ENCODE measurements at places on chromosomes 2 and 18. TPM values are rescaled to one million over a fixed set of nuclear protein-coding genes. Genes with fewer than 3 reads are reported as not detected.
A peak's percentile ranks its signal among the peaks of the same experiment; 100 is the strongest.

UGT1A3 gene
- 9.0 TPM for total RNA-seq

GRCh38 chr2:112772322-112772721 is 7.9 kb upstream of the CKAP2L start:
- no peak overlapping the region for H3K4me3 ChIP-seq
- H3K36me3 ChIP-seq: no peaks in the 10 kb centered on the region
- H3K27me3 ChIP-seq: no peaks in the 10 kb centered on the region
- H3K4me1 ChIP-seq: peaks cover 8% of the 10 kb centered on the region
- H3K27ac ChIP-seq: no peak overlapping the region
- no peak for DNase-seq

RNU2-63P gene
- total RNA-seq: not detected

- H3K36me3 ChIP-seq: no peaks in the 10 kb centered on the region
- DNase-seq: no peak
- no peaks in the 10 kb centered on the region for H3K4me1 ChIP-seq
- H3K4me3 ChIP-seq: no peak overlapping the region
- no peak overlapping the region for H3K27ac ChIP-seq
These were observed 102.7 kb downstream of the CALCRL start for GRCh38 chr2:187345338-187345737.

- no peak for DNase-seq
- peaks cover 52% of the 10 kb centered on the region for H3K4me1 ChIP-seq
- H3K27me3 ChIP-seq: no peaks in the 10 kb centered on the region
- peak overlapping the region; percentile 67 for H3K27ac ChIP-seq
- H3K36me3 ChIP-seq: no peaks in the 10 kb centered on the region
These were observed 107.3 kb upstream of the ZFP36L2 start for GRCh38 chr2:43333656-43334144.

COL4A4 gene
- 1.9 TPM for total RNA-seq

DNA sequence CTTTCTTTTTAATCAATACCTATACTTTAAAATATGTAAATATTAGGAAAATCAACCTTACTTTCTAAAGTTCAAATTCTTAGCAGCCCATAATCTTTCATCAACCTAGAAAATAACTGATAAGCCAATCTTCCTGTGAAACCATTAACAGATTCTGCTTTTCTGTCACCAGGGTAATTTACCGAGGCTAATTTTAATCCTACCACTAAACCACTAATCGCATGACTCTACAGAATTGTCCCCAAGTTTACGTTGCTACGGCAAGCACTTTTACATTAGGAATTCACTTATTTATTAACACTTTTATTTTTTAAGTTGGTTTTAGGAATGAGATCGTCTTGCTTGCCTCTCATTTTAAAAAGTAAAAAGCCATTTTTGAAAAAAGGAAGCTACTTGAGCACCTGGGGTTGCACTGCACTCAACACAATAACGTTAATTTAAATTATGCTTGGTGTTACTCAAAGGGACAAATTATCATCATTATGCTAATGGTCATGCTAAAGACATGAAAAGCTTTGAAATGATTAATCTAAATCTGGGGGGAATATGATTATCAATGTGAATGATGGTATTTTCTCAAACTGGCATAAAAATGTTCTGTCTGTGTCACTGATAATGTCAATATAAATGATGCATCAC is 10.2 kb downstream of the ZNF516 start:
- no peak overlapping the region for H3K27ac ChIP-seq
- H3K4me1 ChIP-seq: peaks cover 33% of the 10 kb centered on the region
- H3K27me3 ChIP-seq: no peaks in the 10 kb centered on the region
- no peak overlapping the region for H3K4me3 ChIP-seq
- DNase-seq: no peak

DNA sequence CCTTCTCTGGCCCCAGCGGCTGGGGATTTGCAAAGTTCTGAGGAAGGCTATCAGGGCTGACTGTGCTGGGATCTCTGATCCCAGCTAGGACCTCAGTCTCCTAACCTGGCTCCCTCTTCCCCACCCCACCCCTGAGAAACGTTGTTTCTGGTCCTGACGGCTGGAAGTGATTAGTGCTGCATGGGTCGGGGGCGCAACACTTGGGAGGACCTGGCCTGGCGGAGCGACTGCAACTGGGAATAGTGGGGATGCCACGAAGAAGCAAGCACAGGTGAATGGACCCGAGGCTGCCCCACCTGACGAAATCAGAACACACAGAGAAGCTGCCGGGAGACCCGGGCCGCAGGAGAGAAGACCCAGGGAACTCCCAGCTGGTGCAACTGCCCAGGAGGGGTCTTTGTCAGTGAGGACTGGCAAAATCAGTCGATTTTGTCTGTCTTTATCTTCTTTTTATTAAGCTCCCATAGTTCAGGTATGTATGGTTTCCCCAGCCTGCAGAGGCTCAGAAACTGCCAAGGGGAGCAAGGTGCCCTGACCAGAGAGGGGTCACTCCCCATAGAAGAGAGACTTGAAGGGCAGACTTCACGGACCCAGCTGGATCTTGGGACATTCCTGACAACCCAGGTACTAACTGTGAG is 656 bp upstream of the LBX2 start:
- H3K4me1 ChIP-seq: peaks cover 66% of the 10 kb centered on the region
- no peak overlapping the region for H3K27ac ChIP-seq
- H3K27me3 ChIP-seq: peaks cover 77% of the 10 kb centered on the region
- H3K4me3 ChIP-seq: peak overlapping the region; percentile 40
- H3K36me3 ChIP-seq: peaks cover 5% of the 10 kb centered on the region
- no peak for DNase-seq

GRCh38 chr2:129813404-129813803 is 166.1 kb upstream of the RAB6C start:
- no peak overlapping the region for H3K4me3 ChIP-seq
- no peaks in the 10 kb centered on the region for H3K27me3 ChIP-seq
- DNase-seq: no peak
- H3K4me1 ChIP-seq: no peaks in the 10 kb centered on the region
- no peaks in the 10 kb centered on the region for H3K36me3 ChIP-seq
- no peak overlapping the region for H3K27ac ChIP-seq

DNA sequence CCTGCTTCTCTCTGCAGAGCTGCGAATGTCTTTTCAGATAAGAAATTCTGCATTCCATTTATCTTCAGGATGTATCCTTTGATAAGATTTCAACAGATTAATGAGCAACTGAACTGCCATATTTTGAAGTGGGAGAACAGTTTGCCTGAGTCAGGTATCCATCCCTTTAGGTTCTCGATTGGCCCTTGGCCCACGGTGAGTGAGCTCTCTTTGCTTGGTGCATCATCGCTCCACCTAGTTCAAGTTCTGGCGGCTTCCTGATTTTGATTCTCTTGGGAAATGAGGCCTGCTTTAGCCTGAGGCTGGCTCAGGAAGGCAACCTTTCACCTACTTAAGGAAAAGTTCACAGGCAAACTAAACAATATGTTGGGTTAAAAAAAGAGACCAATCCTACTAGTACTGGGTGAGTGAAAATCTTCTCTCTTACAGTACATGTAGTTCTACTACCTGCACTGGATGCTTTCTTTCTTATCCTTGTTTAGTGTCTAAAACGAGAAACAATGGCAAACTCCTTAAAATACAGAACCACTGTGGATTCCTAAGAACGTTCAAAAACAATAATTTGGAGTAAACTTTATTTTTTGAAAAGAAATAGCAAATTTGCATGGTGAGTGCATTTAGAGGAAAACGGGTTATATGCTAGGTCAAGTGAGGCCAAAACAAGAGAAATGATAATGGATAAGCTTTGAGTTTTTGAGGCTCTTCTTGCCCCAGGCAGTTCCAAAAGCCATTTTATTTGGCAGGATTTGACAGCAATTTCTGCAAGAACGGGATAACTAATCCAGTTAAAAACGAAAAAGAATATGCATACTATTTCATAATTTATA is 837 bp upstream of the ACSL3 start:
- H3K4me3 ChIP-seq: peak overlapping the region; percentile 91
- H3K27ac ChIP-seq: peak overlapping the region; percentile 97
- peak; percentile 68 for DNase-seq
- H3K4me1 ChIP-seq: peaks cover 17% of the 10 kb centered on the region
- no peaks in the 10 kb centered on the region for H3K36me3 ChIP-seq

AQP12A gene
- not detected for total RNA-seq

ABCB11 gene
- total RNA-seq: 0.58 TPM

DNA sequence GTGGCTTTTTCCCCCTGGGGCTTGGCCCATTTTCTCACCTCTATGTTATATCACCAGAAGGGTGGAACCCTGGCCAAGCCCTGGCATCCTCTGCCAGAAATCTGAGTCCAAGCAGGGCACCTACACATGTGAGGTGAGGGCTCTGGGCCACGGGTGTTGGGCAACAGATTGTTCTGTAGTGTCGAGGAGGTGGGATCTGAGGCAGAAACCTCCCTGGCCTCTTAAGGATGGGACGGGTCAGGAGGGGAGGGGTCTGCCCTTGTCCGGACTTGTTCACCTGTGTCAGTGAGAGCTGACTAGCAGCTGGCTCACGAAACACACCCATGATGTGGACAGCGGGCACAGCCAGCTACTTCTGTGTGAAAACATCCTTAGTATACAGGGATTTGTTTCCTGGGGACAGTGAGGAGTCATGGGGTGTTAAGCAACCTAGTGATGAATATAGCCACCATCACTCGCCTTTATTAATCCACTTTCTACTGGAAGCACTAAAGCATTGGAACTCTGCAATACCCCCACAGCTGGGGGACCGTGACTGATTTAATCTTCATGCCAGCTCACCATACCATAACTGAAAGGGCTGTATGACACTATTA is 35.6 kb downstream of the EPAS1 start:
- H3K4me1 ChIP-seq: peaks cover 44% of the 10 kb centered on the region
- H3K27ac ChIP-seq: no peak overlapping the region

CRYGA gene
- not detected for total RNA-seq

DNA sequence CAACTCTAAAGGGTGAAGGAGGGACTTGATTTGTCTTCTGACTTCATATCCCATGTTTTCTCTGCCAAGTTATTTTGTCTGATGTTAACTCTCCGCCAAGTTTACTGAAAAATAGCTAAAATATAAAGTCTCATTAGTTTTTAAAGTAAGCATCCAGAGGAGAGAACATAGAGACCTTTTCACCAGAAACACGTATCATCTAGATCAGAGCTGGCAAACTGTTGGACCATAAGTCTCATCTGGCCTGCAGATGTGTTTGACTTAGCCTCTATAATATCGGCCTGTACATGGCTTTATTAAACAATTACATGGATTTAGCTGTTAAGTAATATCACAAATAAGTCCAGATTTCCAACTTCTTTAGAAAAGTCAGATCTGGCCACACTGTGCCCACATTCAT is 182.6 kb downstream of the PLCL1 start:
- H3K4me1 ChIP-seq: peaks cover 18% of the 10 kb centered on the region
- H3K27me3 ChIP-seq: no peaks in the 10 kb centered on the region
- no peak for DNase-seq
- no peak overlapping the region for H3K4me3 ChIP-seq
- H3K27ac ChIP-seq: no peak overlapping the region

IL36G gene
- not detected for total RNA-seq

SLC11A1 gene
- 14.5 TPM for total RNA-seq

DNA sequence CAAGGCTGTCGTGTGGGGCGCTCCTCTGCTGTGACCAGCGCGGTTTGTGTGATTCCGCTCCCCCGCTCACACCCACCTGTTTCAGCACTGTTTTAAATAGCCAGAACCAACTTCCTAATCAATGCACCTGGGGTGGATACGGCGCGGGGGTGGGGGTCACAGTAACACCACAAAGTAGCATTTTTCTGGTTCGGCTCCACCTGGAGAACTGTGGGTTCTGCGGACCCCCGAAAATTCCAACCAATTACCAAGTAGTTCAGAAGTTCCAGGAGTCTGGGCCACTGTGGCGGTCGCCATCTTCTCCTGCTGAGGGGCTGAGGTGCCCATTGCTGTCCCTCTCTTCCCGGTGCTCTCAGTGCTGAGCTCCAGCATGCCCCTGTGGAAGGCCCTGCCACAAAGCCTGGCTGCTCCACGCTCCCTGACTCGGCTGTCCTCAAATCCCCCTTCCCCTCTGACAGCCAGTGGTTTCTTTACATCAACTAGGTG is 79.4 kb downstream of the GFPT1 start:
- peak overlapping the region; percentile 74 for H3K27ac ChIP-seq
- H3K4me3 ChIP-seq: peak overlapping the region; percentile 53
- peaks cover 29% of the 10 kb centered on the region for H3K4me1 ChIP-seq
- peaks cover 6% of the 10 kb centered on the region for H3K27me3 ChIP-seq
- no peaks in the 10 kb centered on the region for H3K36me3 ChIP-seq

DNA sequence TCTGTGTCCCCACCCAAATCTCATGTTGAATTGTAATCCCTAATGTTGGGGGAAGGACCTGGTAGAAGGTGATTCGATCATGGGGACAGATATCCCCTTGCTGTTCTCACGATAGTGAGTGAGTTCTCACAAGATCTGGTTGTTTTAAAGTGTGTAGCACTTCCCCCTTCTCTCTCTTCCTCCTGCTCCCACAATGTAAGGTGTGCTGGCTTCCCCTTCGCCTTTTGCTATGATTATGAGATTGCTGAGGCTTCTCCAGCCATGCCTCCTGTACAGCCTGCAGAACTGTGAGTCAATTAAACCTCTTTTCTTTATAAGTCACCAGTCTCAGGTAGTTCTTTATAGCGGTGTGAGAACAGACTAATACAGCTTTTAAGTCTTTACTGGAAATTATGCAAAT is 193.3 kb upstream of the RBBP8 start:
- H3K36me3 ChIP-seq: no peaks in the 10 kb centered on the region
- H3K4me1 ChIP-seq: no peaks in the 10 kb centered on the region
- no peaks in the 10 kb centered on the region for H3K27me3 ChIP-seq
- DNase-seq: no peak

GRCh38 chr2:121253021-121253673 is 31.9 kb downstream of the TFCP2L1 start:
- H3K4me1 ChIP-seq: peaks cover 11% of the 10 kb centered on the region
- no peak overlapping the region for H3K4me3 ChIP-seq
- no peaks in the 10 kb centered on the region for H3K27me3 ChIP-seq
- no peak overlapping the region for H3K27ac ChIP-seq
- peaks cover 8% of the 10 kb centered on the region for H3K36me3 ChIP-seq

GRCh38 chr2:230787101-230787500 is 74.5 kb downstream of the CAB39 start:
- no peak overlapping the region for H3K27ac ChIP-seq
- H3K4me3 ChIP-seq: no peak overlapping the region
- H3K36me3 ChIP-seq: peaks cover 51% of the 10 kb centered on the region
- H3K4me1 ChIP-seq: no peaks in the 10 kb centered on the region
- H3K27me3 ChIP-seq: no peaks in the 10 kb centered on the region

GRCh38 chr2:72132981-72133720 is 14.5 kb downstream of the CYP26B1 start:
- H3K27me3 ChIP-seq: peaks cover 35% of the 10 kb centered on the region
- H3K36me3 ChIP-seq: no peaks in the 10 kb centered on the region
- H3K27ac ChIP-seq: no peak overlapping the region
- H3K4me3 ChIP-seq: no peak overlapping the region
- no peak for DNase-seq
